Tibial artery (tissue), 4 donors: ENCODE measurements at places on chromosomes 6 and 20.

DNA sequence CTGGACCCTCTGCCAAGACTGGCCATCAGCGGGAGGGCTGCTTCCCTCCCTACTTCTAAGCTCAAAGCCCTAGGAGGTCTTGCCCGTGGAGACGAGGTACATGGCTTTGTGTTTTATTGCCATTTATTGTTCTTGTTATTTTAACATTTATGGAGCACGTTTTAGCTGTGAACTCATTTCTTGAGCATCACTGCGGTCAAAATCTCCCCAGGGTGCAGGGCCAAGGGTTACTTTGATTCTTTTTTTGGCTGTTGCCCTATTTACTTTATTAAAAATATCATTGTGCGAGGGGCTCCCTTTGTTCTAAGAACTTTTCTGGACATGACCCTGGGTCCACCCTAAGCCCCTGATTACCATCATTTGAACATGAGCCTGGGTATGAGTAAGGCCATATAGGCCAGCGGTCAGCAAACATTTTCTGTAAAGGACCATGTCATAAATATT is 51.6 kb downstream of the EYA2 start:
- DNase-seq: no peak

DNA sequence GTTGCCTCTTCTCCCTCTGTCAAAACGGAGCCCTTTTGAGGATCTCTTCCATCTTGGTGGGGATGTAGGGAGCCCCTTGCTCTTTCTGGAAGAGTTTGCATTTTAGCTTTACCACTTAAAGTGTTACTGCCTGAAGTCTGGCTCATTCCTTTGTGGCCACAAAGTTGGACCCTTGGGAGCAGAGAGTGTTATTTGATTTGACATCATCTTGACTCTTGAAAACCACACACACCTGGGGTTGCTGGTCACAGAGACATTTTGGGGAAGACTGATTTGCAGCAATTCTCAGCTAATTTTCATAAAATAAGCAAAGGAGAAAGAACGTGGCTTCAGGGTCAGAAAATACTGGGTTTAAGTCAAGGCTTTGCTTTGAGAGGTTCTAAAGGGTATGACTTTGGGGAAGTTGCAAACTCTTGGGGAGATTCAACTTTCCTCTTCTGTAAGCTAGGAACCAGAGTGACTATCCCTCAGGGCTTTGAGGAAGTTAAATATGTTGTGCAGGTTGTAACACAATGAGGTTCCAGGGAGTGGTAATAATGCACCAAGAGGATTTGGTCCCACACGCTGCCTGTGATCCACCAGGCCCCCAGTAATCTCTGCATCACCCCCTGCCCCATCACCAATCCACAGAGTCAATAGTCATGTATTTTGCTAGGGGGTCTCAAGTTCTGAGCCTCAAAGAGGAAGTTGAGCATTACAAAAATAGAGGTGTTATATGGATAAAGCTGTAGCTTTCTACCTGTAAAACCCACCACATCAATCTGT is 141.6 kb upstream of the SLC24A3 start:
- DNase-seq: no peak

DNA sequence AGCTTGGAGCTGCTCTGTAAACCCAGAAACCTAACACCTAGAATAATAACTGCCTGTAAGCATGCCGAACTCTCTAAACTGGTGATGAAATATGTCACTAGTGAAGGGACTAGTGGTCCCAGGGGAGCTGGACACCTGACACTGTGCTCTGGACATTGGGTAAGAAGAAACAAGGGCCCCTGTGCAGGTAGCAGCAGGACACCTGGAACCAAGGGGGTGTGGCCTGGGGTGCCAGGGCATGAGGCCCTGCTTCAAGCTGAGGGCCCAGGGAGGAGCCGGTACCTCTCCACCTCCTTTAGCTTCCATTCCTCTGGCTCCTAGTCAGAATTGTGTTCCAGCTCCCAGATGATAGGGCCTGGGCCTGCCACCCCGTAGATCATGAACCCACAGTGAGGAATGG is 263.2 kb downstream of the OGFRL1 start:
- no peak for DNase-seq

GRCh38 chr6:162889303-162889702 is 161.5 kb downstream of the PACRG start:
- DNase-seq: no peak

- DNase-seq: no peak
Observed at GRCh38 chr6:23456396-23456795, 669.6 kb upstream of the NRSN1 start.

DNA sequence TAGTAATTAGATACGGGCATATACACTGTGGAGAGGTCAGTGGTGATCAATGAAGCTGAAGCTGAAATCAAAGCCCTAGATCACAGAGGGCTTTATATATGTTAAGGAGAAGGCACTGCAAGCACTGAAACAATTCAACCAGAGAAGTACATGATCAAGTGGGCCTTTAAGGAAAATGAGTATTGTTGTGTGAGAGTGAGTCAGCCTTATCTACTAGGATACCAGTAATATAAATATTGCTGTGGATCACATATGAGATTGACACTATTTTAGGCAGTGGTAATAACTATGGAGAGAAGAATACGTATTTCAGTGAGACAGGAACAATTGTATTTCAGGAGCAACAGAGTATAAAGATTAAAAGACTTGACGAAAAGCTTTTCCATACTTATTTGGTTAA is 1172.2 kb upstream of the GJE1 start:
- DNase-seq: no peak
